Stimulated activated naive CD4-positive, alpha-beta T cell treated with Interleukin-2 at 50 U/mL for 16 hours (primary cell): ENCODE measurements at places on chromosomes 11 and 22.
A peak's percentile ranks its signal among the peaks of the same experiment; 100 is the strongest.

GRCh38 chr11:74847395-74847794, 98.7 kb downstream of the RNF169 start:
- DNase-seq, result no peak

GRCh38 chr11:27700351-27701301, at the start of gene BDNF:
Gene BDNF (minus strand): TSS chr11:27700455. CDS start chr11:27658564, 41,891 bp downstream.
- no peak for DNase-seq

DNA sequence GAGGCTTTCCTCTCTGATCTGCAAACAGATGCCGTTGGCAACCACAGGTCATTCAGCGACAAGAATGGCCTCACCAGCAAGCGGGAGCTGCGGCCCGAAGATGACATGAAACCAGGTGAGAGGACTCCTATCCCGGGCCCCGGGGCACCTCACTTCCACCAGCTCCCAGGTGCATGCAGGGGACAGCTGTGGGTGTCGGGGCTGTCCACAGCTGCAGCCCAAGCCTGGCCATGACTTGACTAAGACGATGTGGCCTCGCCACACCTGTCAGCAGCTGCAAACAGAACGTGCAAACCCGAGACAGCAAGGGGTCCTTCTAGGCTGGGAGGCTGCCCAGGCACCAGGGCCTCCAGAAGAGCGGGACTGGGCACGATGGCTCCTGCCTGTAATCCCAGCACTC, 3.6 kb downstream of the GAL start:
- DNase-seq, result no peak

DNA sequence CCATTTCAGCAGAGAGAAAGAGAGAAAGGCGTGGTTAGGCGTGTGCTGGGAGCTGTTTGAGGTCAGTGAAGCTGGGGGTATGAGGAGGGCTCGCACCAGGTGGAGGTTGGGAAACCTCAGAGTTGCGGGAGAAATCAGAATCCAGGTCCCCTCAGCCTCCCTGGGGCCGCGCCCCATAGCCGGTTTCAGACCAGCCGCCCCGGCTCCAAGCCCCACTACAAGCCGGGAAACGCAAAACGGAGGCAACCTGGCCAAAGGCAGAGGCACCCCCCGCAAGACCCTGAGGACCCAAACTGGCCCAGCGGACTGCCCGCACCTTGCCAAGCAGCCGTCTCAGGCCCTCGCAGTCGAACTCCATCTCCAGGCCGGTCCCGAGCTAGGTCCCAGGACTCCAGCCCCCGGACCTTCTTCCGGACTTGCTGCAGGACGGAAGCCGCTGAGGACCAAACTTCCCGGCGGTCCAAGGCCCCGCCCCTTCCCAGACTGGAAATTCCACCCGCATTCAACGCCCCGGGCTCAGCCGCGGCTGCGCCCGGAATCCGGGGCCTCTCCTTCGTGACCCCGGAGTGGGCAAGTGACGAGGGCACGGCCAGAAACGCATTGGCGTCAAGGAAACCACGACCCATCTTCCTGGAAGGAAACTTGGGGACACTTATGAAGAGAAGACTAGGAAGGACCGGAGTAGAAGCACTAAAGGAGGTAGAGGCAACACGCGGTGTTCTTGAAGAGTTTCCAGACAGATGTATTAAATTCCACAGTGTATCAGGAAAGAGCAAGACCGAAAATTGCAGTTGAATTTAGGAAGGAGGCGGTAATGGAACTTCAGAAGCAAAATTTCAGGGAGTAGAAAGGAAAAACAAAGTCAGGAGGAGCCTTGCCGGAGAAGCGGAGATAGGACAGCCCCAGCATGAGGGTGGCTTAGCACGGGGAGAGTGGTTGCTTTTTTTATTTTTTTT, at the start of gene UEVLD:
Gene UEVLD, minus strand, starts transcription at position 438 of the 956 bp plus-strand sequence. Its CDS starts 80 bp downstream, at position 358.
- DNase-seq, result peak; percentile 57

- no peak for DNase-seq
Observed at GRCh38 chr11:32884770-32885384, 7.7 kb upstream of the QSER1 start.

DNA sequence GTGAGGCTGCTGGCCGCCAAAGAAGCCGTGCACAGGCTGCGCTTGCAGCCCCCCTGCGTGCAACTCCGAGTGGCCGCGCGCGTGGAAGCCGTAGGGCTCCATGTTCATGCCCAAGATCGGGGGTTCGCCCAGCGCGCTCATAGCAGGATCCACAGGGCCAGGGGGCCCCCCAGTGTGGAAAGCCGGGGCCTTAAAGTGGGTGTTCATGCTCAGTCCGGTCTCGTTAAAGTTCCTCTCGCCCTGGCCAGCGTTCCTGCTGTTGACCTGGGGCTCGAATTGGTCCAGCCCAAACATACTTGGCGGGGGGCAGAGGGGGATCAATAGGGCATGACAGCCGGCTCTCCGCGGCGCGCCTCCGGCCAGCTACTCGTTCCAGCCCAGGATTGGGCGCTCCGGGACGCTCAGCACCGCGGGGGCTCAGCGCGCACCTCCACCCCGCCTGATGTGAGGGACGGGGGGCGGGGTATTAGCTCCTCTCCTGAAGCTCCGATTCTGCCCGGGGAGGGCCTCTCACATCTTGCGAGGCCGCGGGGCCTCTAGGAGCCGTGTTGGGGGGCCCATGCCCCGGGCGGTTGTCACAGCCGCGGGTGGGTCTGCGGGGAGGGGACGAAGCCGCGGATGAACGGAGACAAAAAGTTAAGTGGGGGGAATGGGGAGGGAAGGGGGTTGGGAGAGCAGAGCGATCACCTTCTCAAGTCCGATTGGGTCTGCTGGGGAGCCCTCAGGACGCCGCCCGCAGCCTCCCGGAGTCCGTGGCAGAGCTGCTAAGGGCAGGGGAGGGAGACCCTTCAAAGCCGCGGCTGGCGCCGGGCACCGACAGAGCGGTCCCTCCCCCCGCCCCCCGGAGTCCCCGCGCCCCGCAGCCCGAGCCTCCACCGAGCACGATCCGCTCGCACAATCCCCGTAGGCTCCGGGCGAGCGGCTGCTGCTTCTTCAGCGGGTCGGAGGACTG, 1.0 kb downstream of the MN1 start:
- no peak for DNase-seq

GRCh38 chr11:69317401-69318092, 23.6 kb downstream of the MYEOV start:
- DNase-seq, result no peak

DNA sequence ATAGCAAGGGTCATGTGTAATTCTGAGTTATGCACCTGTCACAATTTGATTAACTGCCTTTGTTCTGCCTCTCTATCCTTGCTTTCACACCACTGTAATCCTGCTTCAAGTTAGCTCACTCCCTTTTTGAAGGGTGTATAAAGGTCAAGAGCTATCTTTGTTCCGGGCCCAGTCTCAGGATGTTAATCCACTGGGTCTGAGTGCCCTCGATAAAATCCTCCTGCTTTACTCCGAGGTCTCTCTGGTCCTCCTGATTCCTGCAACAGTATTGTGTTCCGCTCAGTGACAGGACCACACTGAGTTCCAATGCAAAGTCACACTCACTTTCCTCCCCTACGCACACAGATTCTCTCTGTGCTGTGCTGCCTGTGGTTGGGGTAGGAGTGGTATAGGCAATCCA, 186.5 kb downstream of the DYNC2H1 start:
- DNase-seq, result no peak

DNA sequence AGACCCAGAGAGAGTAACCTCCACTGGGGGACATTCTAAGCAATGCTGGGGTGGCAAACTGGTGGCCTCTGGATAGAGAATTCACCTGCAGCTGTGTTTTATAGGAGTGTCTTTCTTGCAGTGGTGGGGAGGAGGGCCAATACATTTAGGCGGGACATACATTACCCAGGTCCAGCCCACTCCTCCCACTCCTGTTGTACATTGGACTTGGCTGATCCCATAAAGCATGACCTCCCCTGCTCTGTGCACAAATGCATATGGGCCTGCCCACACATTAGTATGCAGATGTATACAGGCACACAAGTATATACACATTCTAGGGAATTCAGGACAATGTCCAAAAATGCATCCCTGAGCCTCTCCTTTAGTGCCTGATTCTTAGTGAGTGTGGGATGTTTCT, 99.1 kb downstream of the RRAS2 start:
- DNase-seq, result no peak

- no peak for DNase-seq
Observed at GRCh38 chr11:57834852-57835251, 73.2 kb downstream of the CTNND1 start.

GRCh38 chr11:81487109-81487508, 1246.6 kb downstream of the FAM181B start:
- no peak for DNase-seq

GRCh38 chr11:45173064-45173463, 26.6 kb downstream of the PRDM11 start:
- no peak for DNase-seq

DNA sequence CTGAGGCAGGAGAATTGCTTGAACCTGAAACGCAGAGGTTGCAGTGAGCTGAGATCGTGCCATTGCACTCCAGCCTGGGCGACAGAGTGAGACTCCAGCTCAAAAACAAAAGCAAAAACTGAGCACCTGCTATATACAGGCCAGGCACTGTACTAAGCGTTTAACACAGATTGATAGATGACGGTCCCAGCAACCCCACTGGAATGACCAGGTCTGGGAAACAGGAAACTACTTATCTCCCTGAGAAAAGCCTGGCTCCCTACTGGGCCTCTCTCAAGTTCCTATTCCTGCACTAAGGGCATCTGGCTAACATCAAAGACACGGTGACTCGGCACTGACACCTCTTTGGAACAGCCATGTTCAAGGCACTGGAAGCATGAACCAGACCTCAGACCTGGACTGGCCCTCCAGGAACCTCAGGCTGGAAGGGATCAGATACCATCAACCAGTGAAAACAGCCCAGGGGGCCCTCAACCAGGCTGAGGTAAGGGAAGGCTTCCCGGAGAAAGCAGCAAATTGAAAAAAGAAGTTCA, 16.6 kb downstream of the ARAP1 start:
- no peak for DNase-seq

DNA sequence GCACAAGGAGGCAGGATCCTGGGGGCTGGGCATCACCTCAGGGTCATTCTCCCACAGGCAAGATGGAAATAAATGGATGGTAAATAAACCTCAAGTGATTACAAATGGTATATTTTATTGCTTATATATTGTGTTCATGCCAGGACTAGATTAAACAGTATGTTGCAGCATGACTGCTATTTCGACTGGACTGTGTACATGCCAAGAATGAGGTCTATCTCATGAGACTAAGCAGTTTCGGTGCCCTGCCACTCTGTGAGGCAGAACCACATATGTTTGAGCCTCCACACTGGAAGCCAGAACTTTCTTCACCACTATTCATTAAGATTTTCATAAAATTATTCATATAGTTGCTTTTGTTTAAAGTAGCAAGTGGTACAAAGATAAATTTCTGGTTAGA, 140.2 kb downstream of the DDX10 start:
- no peak for DNase-seq

- DNase-seq, result no peak
Observed at GRCh38 chr11:131841028-131841427, 470.6 kb downstream of the NTM start.

DNA sequence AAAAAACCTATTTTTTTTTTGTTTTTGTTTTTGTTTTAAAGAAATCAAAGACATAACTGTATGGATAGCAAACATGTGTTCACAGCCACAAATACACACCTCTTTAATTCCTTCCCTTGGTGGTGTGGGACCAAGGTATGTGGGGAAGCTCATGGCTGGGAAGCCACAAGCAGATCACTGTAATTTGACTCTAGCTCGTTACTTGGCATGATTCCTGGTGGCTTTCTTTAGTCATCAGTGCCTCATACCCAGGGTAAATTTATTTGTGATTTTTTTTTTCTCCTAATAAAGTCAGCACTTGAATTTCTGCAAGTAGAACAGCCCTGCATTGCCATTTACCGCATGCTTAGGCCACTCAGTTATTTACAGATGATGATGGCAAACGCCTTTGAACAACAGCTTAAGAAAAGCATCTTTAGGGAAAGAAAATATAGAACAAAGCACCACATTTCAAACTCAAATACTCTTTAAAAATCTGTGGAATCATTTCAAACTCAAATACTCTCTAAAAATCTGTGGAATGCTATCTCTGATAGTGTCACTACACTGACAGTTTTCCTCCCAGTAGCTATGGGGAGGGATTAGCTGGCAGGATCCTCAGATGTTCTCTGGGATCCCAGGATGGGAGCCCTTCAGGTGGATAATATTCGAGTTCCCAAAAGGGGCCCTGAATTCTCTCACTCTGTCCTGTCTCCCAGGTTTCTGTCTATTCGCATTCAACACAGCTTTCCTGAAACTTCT, 687.2 kb downstream of the OPCML start:
- DNase-seq, result no peak

DNA sequence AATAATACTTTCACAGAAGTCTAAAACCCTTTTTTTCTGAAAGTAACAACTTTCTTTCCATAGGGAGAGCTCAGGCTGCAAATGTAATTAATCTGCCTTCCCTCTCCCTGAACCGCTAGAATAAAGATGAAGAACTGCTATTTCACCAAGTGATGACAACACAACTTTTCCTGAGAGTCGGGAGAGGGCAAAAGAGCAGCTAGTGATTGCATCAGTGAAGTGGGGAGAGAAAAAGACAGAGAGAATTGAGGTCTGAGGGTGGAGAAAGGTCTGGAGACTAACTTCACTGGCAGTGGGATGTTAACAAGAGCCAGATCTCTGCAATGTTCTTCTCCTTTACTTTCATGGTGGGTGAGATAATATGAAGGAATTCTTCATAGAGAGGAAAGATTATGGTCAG, 10.9 kb upstream of the MPEG1 start:
- no peak for DNase-seq

- DNase-seq, result no peak
Observed at GRCh38 chr11:74006743-74007304, 2.1 kb downstream of the UCP3 start.

GRCh38 chr22:42887523-42888507, 30.7 kb upstream of the ARFGAP3 start:
- DNase-seq, result no peak

DNA sequence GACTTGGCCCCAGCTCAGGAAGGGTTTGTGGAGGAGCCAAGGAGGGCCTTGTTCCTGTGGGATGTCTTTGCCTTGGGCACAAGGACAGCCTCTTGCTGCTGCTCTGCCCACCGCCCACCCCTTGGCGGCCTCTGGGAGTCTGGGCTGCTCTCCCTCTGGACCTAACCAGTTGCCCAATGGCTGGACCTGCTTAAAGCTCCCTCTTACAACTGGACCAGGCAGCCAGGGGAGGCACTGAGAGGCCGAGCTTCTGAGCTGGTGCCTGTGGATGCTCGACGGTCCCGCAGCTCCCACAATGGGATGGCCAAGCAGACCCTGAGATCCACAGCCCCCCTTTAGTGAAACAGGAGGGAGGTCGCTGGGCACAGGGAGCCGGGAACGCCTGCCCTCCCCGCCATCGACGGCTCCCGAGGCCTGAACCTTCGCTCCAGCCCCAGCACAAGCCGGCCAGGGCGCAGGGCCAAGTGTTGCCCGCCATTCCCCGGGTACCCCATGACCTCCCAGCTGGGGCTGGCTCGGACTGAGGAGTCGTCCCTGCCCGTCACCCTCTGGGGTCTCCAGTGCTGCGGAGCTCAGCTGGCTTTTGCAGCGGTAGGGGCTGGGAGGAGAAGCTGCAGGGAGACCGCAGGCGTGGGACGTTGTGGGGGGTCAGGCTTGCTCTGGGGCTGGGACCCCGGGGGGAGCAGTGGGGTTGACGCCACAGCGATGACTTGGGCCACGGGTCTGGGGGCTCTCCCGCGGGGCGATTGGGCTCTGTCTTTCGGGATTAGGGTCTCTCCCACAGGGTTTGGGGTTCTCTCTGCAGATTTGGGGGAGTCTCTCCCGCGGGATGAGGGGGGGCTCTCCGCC, 584 bp upstream of the GAL start:
- DNase-seq, result no peak

GRCh38 chr11:35815556-35816315, 128.1 kb upstream of the LDLRAD3 start:
- DNase-seq, result no peak
